ENCODE measurements at places on chromosomes 1 and 21. TPM values are rescaled to one million over a fixed set of nuclear protein-coding genes. Genes with fewer than 3 reads are reported as not detected.

The DNAH14 gene
- not detected for total RNA-seq

GRCh38 chr21:30382201-30382600 is 10.1 kb upstream of the KRTAP13-2 start:
- no peak for DNase-seq

GRCh38 chr1:67019121-67019520 is 34.8 kb downstream of the SLC35D1 start:
- DNase-seq, result no peak

The LRRC38 gene
- total RNA-seq, result not detected

The ZNF670 gene
- total RNA-seq, result 3.2 TPM

GRCh38 chr1:36151845-36152203 is 2.5 kb upstream of the TRAPPC3 start:
- peak; percentile 50 for DNase-seq

The FCGR3A gene
- 0.58 TPM for total RNA-seq

- no peak for DNase-seq
Observed at GRCh38 chr1:31326461-31326860, 29.6 kb downstream of the ZCCHC17 start.

GRCh38 chr1:220032911-220033310 is 13.4 kb downstream of the EPRS1 start:
- no peak for DNase-seq

GRCh38 chr21:46082963-46083790 is 14.7 kb upstream of the COL6A2 start:
- DNase-seq, result no peak

DNA sequence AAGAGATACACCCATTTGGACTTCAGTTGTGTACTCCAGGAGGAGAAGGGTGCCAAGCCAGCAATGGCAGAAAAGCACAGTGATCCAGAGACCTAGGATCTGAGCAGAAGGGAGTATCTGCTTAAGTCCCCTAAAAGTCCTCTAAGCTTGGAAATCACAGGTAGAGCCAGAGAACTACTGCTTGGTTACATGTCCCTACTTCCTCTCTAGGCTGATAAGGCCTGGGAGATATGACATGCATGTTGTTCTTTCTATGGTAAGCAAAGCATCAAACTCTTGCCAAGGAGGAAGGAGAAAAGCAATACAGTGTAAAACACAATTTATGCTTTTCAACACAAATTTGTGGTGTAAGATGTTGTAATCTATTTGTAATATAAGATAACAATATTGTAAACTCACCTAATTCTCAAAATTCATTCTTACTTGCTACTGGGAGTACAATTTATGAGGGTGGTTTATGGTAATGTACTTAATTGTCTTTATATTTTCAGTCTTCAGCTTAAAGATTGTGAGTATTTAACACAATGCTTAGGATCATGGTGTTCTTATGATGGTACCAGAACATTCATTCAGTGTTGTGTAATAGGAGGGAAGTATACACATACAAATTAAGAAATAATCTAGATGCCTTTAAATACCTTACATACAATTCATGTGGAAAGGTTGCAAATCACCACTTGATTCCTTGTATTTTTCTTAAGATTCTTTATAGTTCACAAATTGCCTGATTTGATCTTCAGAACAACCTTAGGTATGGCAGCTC is 49.1 kb upstream of the GNG12 start:
- DNase-seq, result no peak

- DNase-seq, result no peak
Observed at GRCh38 chr1:154847891-154848290, 22.2 kb downstream of the KCNN3 start.

The KRTAP12-2 gene
- total RNA-seq, result not detected

GRCh38 chr1:5142389-5142788 is 488.0 kb downstream of the AJAP1 start:
- no peak for DNase-seq

GRCh38 chr1:3570066-3570986 is 41.0 kb downstream of the MEGF6 start:
- no peak for DNase-seq

DNA sequence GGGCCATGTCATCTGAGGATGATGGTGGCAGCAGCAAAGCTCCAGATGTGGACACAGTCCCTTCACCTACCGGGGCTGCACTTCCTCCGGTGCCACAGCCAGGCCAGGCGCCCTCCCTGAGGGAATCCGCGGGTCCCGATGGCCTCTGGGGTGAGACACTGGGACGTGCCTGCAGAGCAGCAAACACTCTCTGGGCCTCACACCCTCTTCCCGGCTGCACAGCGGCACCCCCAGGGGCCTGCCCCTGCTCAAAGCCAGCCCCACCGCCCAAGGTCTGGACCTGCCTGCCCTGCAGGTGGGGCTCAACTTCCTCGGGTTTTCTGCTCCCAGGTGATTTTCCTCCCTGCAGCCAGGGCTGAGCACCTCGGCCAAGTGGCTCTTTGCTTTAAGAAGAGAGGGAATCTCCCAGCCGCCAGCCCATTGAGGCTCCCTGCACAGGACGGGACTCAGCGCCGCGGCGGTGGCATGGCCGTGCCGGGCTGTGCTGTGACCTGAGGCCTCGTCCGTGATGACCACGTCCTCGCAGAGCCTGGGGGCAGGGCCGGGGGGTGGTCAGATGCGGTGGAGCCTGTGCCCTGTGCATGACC is 21.3 kb upstream of the COL18A1 start:
- DNase-seq, result no peak

DNA sequence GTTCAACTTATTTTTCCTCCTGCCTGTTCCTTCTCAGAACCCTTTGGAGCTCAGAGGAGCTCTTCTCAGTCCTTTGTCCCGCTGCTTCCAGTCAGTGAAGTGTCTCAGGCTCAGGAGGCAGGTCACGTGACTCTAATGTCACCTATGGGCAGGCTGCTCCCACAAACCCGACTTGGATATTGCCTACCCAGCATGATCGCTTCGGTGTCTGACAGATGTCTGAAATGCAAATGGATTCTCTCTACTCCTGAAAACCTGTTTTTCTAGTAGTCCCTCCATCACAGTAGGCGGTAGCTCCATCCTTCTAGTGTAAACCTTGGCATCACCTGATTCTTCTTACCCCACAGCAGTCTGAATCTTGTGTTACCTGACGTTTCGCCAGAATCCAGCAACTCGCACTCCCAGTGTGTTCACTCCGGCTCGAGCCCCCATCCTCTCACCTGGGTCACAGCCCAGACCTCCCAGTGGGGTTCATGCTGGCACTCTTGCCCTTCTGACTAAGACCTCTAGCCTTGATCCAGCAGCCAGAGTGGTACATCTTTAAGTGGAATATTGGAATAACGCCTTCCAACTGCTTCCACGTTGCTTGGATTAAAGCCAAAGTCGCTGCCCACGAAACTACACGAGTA is 5.4 kb downstream of the PADI6 start:
- DNase-seq, result no peak

DNA sequence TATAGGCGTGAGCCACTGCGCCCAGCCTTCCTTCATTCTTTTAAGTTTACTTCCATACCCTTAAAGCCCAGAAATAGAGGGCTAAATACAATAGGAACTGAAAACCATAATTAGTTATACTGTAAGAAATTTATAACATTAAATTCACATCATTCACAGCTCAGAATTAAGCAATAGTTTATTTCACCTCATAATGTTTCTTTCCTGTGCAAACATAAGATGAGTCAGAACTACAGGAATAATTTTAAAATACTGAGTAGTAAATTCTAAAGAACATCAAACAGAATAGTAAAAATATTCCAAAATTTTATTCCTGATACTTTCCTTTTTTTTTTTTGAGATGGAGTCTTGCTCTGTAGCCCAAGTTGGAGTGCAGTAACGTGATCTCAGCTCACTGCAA is 24.1 kb downstream of the POGZ start:
- DNase-seq, result no peak

The NBPF6 gene
- total RNA-seq, result not detected

The PTPN22 gene
- total RNA-seq, result 66.5 TPM

- no peak for DNase-seq
Observed at GRCh38 chr1:229024528-229025130, 246.3 kb upstream of the RAB4A start.

DNA sequence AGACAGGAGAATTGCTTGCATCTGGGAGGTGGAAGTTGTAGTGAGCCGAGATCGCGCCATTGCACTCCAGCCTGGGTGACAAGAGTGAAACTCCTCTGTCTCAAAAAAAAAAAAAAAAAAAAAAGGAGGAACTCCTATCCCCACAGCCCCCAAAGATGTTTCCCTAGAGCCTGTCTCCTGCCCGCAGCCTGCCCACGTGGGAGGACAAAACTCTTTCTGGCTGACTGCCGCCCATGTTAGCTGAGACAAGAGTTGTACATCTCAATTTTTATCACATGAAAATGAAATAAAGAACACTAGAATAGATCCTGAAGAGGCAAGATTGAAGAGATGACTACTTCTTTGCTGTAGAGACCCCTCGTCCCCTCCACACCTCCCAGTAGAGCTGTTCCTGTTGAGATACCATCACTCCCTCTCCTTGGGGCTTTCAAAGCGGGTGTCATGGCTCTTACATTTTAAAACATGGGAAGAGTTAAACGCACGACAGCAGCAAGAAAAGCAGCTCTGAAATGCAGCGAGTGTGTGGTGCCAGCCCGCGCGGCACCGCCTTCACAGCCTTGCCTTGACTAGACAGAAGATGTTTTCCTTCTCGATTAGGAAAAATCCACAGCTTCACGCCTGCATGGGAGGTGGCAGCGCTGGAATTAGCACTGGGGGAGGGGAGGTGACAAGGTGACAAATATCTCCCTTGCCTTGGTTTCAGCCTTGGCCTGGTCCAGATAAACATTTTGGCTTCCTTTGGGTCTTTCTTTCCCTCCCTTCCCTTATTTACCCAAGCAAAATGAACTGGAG is 253.4 kb upstream of the CSF3R start:
- no peak for DNase-seq

- DNase-seq, result no peak
Observed at GRCh38 chr1:32536764-32537163, 2.5 kb upstream of the ZBTB8A start.

Data from CD8-positive, alpha-beta memory T cell (primary cell).